ENCODE measurements at places on chromosomes 5 and 9. TPM values are rescaled to one million over a fixed set of nuclear protein-coding genes. Genes with fewer than 3 reads are reported as not detected.

PPP2R2B gene
- 4.1 TPM for total RNA-seq

SH3RF2 gene
- 1.0 TPM for total RNA-seq

DNA sequence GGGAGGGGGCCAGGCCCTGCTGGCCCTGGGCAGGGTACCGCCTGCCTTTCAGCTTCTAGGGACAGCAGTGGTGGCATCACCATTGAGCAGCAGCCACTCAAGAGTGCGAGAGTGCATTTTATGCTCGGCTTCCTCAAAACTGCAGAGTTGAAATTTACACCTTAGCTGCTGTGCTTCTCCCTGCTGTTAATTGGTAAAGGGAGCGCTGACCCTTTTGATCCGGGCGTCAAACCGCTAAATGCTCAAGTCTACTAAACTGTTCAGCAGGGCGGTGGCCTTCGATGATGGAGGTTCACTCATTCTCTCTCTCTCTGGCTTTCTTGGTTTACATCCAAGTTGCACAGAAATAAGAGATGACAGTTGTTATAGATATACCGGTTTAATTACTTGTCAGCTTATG lies 368.6 kb upstream of the IRX2 start:
- no peak for DNase-seq
- H3K36me3 ChIP-seq, result no peaks in the 10 kb centered on the region
- H3K27me3 ChIP-seq, result peaks cover 17% of the 10 kb centered on the region
- H3K27ac ChIP-seq, result no peak overlapping the region
- H3K4me3 ChIP-seq, result no peak overlapping the region
- H3K4me1 ChIP-seq, result peaks cover 72% of the 10 kb centered on the region

GRCh38 chr5:75059912-75060545 lies 7.7 kb upstream of the GCNT4 start:
- no peaks in the 10 kb centered on the region for H3K36me3 ChIP-seq
- H3K27me3 ChIP-seq, result peaks cover 18% of the 10 kb centered on the region
- no peak overlapping the region for H3K4me3 ChIP-seq
- DNase-seq, result no peak
- H3K27ac ChIP-seq, result no peak overlapping the region

MYO10 gene
- total RNA-seq, result 93.4 TPM

- no peaks in the 10 kb centered on the region for H3K4me1 ChIP-seq
- no peak overlapping the region for H3K4me3 ChIP-seq
- no peak for DNase-seq
- H3K27me3 ChIP-seq, result peaks cover 5% of the 10 kb centered on the region
- H3K36me3 ChIP-seq, result no peaks in the 10 kb centered on the region
These were observed 107.1 kb downstream of the MAT2B start for GRCh38 chr5:163612358-163613149.

DNA sequence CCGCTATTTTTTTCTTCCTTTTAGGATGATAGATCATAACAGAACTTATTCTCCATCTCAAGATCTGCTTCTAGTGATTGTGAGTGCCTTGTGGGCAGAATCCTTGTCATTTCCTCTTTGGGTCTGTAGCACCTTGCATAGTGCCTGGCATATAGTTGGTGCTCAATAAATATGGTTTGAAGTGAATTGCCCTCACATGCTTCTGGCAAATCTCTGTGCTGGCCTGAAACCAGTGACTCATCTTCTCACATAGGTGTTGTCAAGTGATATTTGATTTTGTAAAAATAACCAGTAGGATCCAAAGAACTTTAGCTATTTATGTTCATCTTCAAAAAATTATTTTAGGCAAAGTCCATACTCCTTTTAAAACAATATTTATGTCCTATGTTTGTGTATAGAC lies 86.7 kb downstream of the GABRG2 start:
- no peaks in the 10 kb centered on the region for H3K27me3 ChIP-seq
- DNase-seq, result no peak

MOB3B gene
- total RNA-seq, result 21.8 TPM

GLDC gene
- 37.8 TPM for total RNA-seq
